ENCODE measurements at places on chromosomes 3 and 15.

DNA sequence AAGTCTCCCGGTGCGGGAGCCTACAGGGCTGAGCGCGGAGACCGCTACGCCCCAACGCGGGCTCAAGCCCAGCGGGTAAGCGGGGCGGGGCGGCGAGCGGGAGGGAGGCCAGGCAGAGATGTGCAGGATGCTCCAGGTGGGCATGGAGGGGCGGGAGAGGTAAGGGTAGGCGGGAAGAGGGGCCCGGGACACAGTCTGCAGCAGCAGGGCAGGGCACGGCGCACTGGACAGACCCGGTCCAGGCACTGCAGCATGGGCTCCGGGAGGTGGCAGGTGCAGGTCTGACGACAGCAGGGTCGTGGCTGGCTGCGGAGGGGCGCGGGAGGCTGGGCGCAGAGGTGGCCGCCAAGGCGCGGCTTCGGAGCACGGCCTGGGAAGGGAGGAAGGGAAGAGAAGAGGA lies 102.8 kb downstream of the GABRB3 start:
- no peak for DNase-seq

DNA sequence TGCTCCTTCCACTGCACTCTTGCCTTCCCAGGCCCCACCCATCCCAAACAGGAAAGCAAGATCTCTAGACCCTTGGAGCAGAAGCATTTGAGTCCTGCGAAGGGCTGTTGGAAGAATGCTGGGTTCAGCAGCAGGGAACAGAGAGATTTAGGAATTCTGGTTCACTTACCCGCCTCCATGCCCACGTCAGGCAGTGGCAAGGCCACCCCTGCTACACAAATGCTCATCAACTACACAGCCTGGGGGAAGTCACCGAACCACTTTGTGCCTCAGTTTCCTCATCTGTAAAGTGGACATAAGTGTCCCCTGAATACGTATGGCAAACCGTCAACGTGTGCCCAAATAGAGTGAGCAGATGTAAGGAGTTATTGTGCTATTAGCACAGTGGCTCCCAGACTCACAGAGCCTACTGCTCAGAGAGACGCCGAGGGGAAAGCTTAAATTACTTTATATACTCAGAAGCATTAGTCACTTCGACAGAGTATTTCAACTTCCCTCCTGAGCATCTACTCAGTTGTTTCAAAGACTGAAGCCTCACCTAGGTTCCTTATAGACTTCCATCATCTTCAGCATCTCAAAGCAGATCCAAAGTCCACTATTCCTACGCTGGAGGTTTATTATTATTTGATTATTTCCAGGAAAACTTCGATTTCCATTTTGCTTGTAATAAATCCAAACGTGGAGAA lies 905 bp downstream of the HOMER2 start:
- no peak for DNase-seq

DNA sequence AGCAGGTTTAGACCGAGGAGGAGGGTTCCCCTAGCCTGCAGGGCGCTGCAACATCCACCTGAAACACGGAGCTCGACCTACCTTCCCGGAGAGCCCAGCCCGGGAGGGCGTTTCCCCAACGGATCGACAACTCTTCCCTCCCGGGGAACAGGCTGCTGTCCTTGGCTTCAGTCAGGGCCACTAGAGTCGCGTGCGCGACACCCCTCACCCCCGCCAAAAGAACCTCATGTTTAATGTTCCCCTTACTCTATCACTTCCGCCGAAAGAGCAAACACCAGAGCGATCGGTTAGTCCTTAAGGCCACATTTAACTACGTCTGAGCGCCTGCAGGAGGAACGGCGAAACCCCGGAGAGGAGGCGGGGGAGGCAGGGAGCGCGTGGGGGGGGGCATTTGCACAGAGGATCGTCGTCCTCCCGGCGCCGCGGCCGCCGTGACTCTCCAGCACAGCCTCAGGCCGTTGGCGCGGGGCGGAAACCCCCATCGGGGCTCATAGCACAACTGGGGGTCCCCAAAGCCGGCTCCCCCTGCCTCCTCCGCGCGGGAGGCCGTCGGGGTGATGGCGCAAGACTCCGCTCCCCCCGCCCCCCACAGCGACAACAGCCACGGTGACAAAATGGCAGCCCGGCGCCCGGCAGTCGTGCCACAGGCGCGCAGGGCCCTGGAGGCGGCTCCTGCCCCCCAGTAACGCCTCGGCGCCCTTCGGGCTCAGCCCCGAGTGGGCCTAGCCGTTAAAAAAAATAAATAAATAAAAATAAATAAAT lies 3.2 kb downstream of the ANP32A start:
- DNase-seq: peak; percentile 52

GRCh38 chr3:172522871-172523818 lies at the start of gene TNFSF10:
TSS of gene TNFSF10 (minus strand) at chr3:172523430. CDS start at chr3:172523384, 46 bp downstream.
- peak; percentile 46 for DNase-seq

DNA sequence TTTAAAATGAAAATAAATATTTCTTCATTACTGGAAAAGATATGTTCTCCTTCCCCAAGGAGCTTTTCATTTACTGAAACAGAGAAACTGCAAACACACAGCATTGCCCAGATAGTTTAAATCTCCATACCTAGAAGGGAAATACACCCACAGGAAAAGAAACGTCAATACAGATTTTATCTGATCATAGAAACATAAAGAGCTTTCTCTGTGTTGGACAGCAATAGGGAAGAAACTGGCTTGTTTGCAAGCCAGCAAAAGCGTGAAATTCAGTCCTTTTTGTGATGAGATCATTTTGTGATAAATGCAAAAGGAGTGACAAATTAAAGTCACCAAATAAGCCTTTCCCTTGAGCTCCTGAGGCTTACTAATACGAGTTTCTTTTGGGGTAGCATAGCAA lies 398.0 kb downstream of the TIGIT start:
- DNase-seq: no peak

DNA sequence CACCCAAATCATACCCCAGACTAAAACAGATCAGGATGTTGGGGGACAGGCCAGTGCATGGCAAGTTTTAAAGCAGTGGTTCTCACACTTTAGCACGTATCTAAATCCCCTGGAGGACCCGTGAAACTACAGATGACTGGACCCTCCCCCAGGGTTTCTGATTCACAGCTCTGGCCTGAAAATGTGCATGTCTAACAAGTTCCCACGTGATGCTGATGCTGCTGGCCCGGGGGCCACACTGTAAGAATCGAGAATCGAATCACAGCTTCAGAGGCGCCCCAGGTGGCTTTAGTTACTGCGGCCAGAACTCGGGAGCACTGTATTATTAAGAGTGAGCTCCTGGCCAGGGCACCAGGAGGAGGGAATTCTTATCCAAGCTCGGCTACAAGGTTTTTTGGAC lies 11.6 kb downstream of the ADAMTS17 start:
- DNase-seq: no peak

DNA sequence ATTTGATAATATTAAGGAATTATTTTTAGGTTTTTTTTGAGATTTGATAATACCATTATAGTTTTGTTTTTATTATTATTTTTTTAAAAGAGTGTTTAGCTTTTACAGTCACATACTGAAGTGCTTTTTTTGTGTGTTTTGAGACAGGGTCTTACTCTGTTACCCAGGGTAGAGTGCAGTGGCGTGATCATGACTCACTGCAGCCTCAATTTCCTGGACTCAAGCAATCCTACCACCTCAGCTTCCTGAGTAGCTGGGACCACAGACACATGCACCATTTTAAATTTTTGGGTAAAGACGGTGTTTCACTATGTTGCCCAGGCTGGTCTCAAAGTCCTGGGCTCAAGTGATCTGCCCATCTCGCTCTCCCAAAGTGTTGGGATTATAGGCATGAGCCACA lies 73.0 kb downstream of the SUMF1 start:
- no peak for DNase-seq

DNA sequence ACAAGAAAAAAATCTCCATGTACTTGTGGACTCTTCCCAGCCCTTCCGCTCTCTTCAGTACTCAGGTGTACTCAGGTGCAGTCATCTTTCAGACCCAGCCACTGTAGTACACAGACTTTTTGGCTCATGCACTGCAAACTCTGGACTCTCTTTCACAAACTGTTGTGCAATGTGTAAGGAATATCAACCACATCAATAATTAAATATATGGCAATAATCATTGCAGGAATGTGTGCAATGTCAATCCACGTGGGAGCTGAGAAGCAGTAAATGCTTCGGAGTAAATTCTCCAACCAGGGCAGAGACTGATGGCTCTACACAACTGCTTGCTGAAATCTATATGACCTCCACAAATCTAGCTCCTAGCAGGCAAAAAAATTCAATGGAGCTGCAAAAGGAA lies 287.3 kb upstream of the COL8A1 start:
- no peak for DNase-seq

DNA sequence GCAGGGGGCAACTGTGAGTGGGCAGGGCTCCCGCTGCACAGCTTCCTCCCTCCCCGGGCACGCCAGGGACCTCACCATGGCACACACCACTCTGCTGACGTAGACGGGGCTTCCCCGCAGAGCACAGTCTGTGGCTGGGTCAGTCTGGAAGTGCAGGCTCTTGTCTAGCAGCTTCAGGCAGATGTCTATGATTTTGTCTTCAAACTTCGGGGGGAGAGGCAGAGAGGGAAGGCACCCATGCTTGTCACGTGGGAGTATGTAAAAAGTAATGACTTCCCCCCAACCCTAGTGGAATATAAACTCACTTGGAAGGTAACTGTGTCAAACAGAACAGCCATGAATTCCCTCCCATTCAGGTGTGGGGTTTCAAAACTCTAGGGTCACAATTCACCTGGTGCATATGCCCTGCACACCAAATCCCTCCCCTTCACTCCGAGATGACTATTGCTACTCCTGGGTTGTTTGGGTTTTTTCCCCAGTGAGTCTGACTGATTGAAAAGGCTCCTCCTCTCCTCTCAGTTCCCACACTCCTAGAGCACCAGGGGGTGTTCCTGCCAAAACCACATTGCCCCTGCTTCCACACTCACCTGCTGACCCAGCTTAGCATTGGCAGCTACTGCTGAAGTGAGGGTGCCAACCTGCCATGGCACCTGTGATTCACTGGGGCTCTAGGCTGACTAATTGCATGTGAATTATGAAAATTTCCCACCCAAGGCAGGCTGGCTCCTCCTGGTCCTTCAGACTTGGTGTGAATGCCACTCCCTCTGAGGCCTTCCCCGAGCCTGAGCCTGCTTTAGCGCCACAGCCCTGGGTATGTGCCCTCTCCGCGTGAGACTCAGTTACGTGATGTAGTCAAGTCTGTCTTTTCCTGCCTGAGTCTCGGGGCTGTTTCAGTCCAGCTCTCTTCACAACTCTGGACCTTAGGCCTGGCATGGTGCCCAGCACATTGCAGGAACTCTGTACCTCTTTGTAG lies 13.0 kb downstream of the TGM5 start:
- no peak for DNase-seq

DNA sequence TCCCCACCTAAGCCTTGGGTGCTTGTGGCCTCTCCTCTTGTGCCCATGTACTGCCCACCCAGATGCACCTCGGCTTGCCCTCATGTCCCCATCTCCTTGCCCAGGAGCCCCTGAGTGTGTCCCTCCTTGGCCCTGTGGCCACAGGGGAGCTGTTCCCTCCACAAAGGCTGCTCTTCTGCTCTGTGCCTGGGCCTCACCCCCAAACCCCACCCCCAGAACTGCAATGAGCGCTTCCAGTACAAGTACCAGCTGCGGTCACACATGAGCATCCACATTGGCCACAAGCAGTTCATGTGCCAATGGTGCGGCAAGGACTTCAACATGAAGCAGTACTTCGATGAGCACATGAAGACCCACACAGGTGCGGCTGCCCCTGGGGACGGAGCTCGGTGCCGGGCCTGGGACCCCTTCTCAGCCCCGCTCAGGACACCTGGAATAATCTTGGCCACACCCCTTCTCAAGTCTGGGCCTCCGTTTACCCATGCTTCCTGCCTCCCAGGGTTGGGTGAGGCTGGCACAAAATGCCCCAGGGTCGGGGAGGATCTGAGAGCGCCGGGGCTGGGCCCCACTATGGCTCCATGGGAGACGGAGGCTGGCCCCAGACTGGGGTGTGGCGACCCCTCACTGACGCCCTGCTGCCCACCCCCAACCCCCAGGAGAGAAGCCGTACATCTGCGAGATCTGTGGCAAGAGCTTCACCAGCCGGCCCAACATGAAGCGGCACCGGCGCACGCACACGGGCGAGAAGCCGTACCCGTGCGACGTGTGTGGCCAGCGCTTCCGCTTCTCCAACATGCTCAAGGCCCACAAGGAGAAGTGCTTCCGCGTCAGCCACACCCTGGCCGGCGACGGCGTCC lies 10.3 kb downstream of the ZBTB47 start:
- no peak for DNase-seq

GRCh38 chr3:182626484-182627467 lies 166.5 kb upstream of the ATP11B start:
- no peak for DNase-seq

DNA sequence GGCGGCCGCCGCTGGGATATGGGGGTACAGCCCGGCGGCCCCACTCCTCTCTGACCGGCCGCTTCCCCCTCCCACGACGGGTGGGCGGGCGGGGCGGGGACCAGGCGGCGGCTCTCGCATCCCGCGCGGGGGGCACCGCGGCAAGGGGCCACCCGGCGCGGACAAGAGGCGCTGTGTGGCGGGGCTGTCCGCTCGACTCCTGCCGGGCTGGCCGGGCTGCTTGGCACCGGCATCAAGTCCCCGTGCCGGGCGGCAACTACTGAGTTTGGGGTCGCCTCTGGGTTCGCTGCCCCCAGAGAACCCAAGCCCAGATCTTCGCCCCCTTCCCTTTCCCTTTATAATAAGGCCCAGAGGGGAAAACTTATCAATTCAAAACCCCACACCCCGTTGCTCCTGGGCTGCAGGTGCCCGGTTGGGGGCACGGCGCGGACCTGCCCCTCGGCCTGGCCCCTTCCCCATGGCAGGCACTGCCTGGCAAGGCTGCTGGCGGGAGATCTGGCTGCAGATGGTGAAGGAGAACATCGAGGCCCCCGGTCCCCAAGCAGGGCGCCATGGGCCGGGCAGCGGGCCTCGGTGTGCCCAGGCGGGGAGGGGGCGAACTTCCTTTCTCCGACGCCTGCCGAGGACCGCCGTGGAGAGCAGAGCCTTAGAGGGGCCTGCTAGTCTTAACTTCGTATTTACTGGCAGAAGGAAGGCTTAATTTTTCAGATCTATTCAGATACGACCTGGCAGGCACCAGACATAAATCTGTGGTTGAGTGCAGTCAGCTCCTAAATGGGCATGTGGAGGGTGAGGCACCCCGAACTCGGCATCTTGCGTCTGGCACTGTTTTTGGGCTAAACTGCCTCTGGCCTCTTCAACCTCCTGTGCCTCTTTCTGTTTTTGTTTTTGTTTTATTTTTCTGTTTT lies 911 bp downstream of the APBA2 start:
- no peak for DNase-seq

All from iPS-NIHi11 (cell line).